ENCODE measurements at places on chromosomes 11 and 22. TPM values are rescaled to one million over a fixed set of nuclear protein-coding genes. Genes with fewer than 3 reads are reported as not detected.

Gene HBB
- 123 TPM for total RNA-seq

GRCh38 chr11:106727256-106727655 lies 291.0 kb downstream of the GUCY1A2 start:
- no peaks in the 10 kb centered on the region for H3K4me1 ChIP-seq
- no peak overlapping the region for H3K27ac ChIP-seq
- no peak for DNase-seq
- no peaks in the 10 kb centered on the region for H3K27me3 ChIP-seq
- H3K4me3 ChIP-seq: no peak overlapping the region

Gene C22orf15
- total RNA-seq: not detected

Gene RAB38
- total RNA-seq: 0.30 TPM

DNA sequence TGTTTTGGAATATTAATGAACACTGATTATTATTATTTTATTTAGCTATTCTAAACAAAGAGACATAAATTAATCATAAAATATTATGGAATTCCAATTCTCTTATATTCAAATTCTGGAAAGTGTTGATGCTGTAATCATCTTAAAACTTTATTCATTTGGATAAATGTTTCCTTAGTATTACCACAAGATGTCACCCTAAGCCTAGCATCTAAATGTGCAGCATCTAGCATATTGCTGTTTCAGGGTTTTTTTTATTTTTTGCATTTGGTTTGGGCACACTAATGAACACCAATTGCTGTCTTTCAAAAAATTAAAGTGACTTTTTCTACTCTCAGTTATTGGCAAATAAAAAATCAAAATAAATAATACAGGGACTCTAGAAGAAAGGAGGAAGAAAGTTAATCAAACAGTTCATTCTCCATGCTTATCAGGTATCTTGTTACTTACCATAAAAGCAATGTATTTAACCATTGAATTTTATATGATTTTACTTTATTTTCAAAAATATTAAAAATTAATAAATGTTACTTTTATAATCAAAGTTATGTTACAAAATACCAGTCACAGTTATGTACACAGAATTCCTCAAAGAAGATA lies 31.8 kb downstream of the DLG2 start:
- H3K4me3 ChIP-seq: no peak overlapping the region
- no peak overlapping the region for H3K27ac ChIP-seq
- no peak for DNase-seq
- no peaks in the 10 kb centered on the region for H3K27me3 ChIP-seq
- no peaks in the 10 kb centered on the region for H3K4me1 ChIP-seq
- H3K36me3 ChIP-seq: no peaks in the 10 kb centered on the region

Gene PLAAT5
- 5.4 TPM for total RNA-seq

Measured in heart left ventricle (tissue), 16 donors.